ENCODE measurements at places on chromosomes 2 and 18.

- peak; percentile 28 for DNase-seq
Observed at GRCh38 chr2:8704906-8705305, 23.1 kb downstream of the ID2 start.

GRCh38 chr2:151640087-151640486 is 94.2 kb downstream of the NEB start:
- DNase-seq = no peak

GRCh38 chr2:152646775-152647174 is 70.5 kb downstream of the PRPF40A start:
- DNase-seq = peak; percentile 95

DNA sequence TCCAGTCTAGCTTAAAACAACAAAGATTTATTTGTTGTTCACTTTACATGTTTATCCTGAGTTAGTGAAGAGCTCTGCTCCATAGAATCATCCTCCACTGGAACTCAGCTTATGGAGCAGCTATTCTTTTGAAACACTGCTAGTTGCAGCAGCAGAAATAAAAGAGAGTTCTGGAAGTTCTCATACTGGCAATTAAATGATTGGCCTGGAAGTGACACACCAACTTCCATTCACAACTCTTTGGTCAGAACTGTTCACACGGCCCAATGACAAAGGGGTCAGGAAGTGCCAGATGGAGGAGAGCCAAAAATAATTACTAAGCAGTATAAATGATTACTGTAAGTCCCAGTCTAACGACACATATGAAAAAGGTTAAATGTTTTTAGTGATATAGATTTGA is 39.1 kb downstream of the FBXO11 start:
- DNase-seq = peak; percentile 75

All from IMR-90 (cell line).